Left lung (tissue), 14 donors: ENCODE measurements at places on chromosomes 5 and 9. TPM values are rescaled to one million over a fixed set of nuclear protein-coding genes. Genes with fewer than 3 reads are reported as not detected.

YTHDC2 gene
- polyA plus RNA-seq: 44.8 TPM

TMC1 gene
- 0.39 TPM for polyA plus RNA-seq

BTNL3 gene
- polyA plus RNA-seq: 0.08 TPM

ZBED3 gene
- 31.1 TPM for polyA plus RNA-seq

GCNT4 gene
- polyA plus RNA-seq: 1.0 TPM

KCNIP1 gene
- polyA plus RNA-seq: 2.9 TPM

CBY3 gene
- 0.55 TPM for polyA plus RNA-seq

DNA sequence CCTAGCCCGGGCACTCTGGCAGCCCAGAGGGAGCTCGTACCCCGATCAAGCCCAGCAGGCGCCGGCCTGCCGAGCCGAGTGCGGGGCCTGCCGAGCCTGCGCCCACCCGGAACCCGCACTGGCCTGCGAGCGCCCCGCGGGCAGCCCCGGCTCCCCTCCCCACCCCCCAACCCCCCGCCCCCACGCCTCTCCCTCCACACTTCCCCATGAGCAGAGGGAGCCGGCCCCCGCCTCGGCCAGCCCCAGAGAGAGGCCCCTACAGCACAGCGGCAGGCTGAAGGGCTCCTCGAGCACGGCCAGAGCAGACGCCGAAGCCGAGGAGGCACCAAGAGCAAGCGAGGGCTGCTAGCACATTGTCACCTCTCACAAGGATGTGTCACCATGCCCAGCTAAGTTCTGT is 36.2 kb upstream of the CCDC180 start:
- no peaks in the 10 kb centered on the region for H3K4me1 ChIP-seq
- H3K4me3 ChIP-seq: no peak overlapping the region
- H3K27ac ChIP-seq: no peak overlapping the region
- H3K36me3 ChIP-seq: no peaks in the 10 kb centered on the region
- H3K27me3 ChIP-seq: no peaks in the 10 kb centered on the region

DNA sequence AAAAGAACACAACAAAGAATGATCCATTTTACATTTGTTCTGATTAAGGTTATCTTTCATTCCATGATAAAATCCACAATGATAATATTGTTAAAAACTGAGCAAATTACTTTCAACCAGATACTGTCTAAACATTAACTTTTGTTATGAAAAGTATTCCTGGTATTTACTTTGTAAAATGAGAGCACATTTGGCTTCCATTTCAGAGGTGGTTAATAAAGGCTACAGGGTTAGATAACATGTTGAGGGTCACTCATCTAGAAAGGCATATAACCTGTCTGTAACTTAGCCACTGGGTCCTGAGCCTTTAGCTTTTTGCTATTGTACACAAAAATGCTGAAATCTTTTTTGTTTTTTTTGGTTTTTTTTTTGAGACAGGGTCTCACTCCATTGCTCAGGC is 99.3 kb downstream of the ANXA2R start:
- peaks cover 57% of the 10 kb centered on the region for H3K27me3 ChIP-seq
- no peaks in the 10 kb centered on the region for H3K4me1 ChIP-seq
- DNase-seq: no peak
- H3K36me3 ChIP-seq: no peaks in the 10 kb centered on the region
- no peak overlapping the region for H3K4me3 ChIP-seq
- no peak overlapping the region for H3K27ac ChIP-seq

DNA sequence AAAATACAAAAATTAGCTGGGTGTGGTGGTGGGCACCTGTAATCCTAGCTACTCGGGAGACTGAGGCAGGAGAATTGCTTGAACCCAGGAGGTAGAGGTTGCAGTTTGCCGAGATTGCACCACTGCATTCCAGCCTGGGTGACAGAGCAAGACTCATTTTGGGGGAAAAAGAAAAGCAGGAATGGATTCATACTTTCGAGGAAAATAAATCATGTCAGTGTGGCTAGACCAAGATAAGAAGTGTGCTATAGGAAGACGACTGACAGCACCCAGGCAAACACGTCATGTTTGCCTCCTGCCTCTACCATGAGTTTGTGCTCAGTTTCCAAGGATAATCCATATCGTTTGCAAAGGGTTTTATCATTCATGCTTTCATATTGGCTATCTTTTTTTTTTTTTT is 19.3 kb upstream of the ATOSB start:
- DNase-seq: no peak
- H3K4me3 ChIP-seq: no peak overlapping the region
- no peak overlapping the region for H3K27ac ChIP-seq
- H3K27me3 ChIP-seq: no peaks in the 10 kb centered on the region
- no peaks in the 10 kb centered on the region for H3K36me3 ChIP-seq

GRCh38 chr9:74577956-74578355 is 80.8 kb downstream of the RORB start:
- no peak overlapping the region for H3K4me3 ChIP-seq
- H3K27me3 ChIP-seq: no peaks in the 10 kb centered on the region
- no peaks in the 10 kb centered on the region for H3K4me1 ChIP-seq

GRCh38 chr5:36206913-36207312 is 34.8 kb downstream of the NADK2 start:
- H3K27me3 ChIP-seq: no peaks in the 10 kb centered on the region
- H3K4me3 ChIP-seq: no peak overlapping the region

DNA sequence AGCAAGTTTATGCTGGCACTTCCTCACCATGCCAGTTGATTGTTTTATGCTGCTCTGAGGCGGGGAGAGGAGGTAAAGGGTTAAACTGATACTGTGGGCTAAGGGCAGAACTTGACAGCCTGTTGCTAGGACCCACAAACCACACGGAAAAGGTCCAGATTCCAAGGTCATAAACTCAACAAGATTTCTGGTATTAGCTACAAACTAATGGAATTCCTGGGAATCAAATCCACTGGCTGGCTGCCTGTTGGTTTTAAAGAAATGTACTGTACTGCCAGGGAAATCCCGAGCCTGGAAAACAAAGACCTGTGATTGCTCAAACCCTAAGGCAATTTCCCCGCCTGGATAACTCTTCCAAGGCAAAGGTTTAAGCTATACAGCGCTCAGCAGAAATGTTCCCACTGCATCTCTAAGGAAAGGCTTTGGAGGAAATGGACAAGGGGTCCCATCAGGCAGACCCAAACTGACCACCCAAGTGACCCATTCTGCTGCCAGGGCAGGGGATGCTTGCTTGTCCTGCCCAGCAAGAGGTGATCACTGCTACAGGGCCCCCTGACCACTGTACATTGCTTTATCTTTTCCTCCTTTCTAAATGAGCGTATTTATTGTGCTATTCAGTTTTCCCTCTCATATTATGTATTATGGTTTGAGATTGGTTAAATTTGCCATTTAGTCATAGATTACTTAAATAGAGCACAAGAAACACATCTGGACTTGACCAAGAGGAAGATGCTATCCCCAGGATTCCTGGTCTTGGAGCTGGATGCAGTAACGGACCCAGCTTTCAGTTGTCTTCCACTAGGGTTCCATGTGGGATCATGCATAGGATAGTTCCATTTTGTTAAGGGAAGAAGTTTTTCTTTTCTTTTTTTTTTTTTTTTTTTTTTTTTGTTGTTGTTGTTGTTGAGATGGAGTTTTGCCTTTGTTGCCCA is 124.3 kb downstream of the SUSD1 start:
- DNase-seq: no peak
- peaks cover 11% of the 10 kb centered on the region for H3K4me1 ChIP-seq
- H3K27me3 ChIP-seq: no peaks in the 10 kb centered on the region
- H3K27ac ChIP-seq: peak overlapping the region; percentile 8
- H3K36me3 ChIP-seq: no peaks in the 10 kb centered on the region
